ENCODE measurements at places on chromosomes 2 and 18. TPM values are rescaled to one million over a fixed set of nuclear protein-coding genes. Genes with fewer than 3 reads are reported as not detected.

The CABLES1 gene
- total RNA-seq = 5.4 TPM

The CTAGE1 gene
- total RNA-seq = 0.08 TPM

The TMEFF2 gene
- total RNA-seq = not detected

The CERKL gene
- total RNA-seq = not detected

DNA sequence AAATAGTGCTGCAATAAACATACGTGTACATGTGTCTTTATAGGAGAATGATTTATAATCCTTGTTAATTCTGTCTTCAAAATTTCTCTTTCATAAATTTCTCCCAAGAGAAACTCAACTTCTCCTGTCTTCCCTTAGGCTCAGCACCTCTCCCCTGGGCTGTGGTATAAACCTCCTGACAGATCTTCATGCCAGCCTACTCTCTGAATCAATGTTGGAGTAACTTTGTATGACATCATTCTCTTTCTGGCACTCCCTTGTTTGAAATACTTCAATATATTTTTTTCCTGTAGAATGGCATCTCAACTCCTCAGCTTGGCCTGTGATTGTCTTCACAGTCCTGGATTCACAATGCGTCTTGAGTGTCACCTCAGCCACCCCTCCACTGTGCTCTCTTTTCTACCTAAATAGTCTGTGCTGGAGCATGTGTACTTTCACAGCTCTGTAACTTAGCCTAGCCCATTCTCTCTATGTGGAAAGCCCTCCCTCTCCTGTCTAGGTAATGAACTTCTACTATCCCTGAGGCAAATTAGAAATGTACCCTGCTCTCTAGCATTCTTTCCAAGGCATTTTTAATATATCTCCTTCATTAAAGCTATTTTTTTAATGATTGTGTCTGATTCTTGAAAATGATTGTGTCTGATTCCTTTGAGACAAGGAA lies 649.9 kb upstream of the FANCL start:
- DNase-seq = no peak

GRCh38 chr2:15675456-15676195 lies 84.0 kb downstream of the DDX1 start:
- no peak for DNase-seq

- DNase-seq = no peak
Measured at GRCh38 chr18:68667121-68667520, 47.8 kb downstream of the TMX3 start.

GRCh38 chr2:223383315-223383714 lies 218.8 kb downstream of the SCG2 start:
- DNase-seq = no peak

GRCh38 chr2:54084600-54084999 lies 30.8 kb upstream of the ACYP2 start:
- DNase-seq = no peak

DNA sequence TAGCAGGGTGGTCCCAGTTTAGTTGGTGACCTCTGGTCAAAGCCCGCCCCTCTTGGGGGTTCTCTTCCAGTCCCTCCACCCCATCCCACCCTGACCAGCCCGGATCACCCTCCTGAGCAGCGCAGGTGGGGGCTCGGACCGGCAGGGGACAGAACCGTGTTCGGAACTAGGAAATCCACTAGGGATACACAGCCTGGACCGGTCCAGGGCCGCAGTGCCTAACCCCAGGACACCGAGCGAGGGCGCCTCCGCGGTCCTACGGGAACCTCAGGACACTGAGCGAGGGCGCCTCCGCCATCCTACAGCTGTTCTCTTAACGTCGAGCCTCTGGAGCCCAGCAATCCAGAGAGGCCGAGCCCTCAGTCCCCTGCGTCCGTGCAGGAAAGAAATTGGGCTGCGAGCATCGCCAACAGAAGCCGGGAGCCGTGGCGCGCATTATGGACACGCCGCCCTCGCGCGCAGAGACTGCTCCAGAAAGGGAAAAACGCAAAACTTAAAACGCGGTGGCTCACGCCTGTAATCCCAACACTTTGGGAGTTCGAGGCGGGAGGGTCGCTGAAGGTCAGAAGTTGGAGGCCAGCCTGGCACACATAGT lies 8.5 kb downstream of the RAX start:
- no peak for DNase-seq

DNA sequence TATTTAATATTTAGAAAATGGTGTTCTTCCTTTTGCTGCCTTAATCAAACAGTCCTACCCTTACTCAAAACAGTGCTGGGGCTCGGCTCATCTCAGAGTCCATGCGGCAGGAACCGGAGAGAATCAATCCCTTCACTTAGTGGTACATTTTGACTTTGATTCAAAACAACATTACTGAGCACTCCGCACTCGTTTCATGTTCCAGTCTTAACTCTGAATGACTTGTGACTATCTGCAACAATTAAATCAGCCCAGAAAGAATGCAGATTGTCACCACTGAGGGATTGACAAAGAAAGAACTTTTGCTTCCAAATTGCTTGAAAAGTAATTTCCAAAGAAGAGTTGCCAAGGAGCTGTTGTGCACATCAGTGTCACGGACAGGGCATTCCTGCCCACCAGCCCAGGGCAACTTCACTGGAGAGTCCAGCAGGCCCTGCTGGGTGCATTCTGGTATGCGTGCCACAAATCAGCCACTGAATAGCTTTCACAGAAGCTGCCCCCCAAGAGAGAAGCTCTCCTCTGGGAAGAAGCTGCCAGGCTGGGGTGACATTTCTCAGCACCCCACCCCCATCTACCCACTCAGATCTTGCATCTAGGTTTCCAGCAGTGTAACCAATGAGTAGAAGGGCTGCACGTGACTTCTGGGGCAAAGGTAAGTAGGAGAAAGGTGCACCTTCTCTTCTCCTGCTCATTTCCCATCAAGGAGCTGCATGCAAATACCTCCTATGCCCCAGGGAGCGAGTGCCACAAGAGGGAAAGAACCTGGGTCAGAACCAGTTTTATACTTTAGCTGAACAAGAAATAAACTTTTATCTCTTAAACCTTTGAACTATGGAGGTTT lies 84.6 kb upstream of the ATP8B1 start:
- no peak for DNase-seq

DNA sequence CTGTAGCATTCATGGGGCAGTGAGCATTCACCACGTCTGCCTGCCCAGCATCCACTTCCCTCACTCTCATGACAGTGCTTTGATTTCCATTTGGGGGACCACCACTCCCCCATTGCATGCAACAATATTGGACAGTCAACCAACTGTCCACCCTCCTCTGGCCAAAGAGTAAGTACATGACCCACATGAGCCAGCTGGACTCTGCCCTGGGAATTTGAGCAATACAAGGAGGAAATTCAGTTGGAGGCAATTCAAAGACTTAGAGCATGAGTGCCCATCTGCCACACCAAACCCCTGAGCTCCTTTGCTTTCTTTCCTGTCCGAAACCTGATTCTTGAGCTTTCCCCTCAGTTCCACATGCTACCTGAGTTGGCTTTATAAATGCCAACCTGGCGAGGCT lies 41.7 kb upstream of the PNO1 start:
- DNase-seq = no peak

GRCh38 chr2:143629340-143629739 lies 500.1 kb downstream of the ARHGAP15 start:
- DNase-seq = no peak

DNA sequence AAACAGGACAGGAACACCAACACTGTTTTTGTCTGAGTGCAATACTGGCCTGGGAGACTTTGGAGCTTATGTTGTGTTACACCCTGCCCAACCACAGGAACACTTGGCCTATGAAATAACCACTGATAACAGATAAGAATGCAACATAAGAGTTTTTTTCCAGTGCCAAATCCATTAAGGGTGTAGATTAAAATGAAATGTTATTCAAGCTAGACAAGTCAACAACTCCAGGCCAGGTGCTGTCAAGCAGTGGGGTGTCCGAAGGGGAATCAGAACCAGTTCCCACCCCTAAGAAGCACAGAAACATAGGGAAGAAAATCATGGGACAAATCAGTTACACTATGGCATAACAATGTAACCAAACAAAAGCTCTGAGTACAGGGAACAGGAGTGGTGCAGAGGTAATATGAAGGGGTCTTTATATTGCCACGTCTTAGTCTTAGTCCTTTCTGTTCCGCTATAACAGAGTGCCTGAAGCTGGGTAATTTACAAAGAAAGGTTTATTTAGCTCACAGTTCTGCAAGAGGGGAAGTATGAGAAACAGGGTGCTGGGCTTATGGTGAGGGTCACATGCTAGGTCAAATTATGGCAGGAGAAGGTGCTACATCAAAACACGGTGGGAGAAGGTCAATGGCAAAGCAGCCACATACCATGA lies 3.8 kb downstream of the AFG3L2 start:
- no peak for DNase-seq
